ENCODE measurements at places on chromosomes 3 and 15. TPM values are rescaled to one million over a fixed set of nuclear protein-coding genes. Genes with fewer than 3 reads are reported as not detected.

The CCR4 gene
- polyA plus RNA-seq, result 0.18 TPM

DNA sequence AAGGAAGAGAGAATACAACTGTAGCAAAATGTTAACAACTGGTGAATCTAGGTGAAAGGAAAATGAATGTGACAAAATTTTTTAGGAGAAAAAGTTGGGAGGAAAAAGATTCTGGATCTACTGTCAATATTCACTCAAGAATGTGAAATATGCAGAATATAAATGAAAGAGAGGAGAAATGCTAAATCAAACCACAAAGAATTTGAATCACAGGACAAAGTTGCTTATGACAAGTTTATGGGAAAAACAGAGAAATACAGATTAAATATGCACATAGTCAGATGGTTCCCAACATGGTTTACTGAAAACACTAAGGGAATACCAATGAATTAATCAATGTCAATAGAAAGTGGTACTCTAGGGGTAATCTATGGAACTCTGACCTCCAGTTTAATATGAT lies 27.6 kb downstream of the C3orf33 start:
- no peak for DNase-seq

DNA sequence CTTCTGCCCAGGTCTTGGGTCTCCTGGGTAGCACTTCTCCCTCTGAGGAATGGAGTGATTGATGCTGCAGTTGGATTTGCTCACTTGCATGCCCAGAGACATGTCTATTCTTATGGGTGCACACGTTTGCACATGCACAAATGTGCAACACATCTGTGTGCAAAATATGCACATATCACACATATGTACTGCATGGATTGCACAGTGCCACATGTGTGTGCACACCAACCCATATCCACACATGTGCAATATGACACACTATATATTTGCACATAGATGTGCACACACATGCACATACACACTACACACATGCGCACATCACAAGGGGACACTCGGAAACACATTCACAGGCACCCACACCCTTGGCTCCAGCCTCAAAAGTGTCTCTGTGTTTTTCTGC lies 671 bp upstream of the SEMA3B start:
- no peak for DNase-seq

- peak; percentile 87 for DNase-seq
Measured at GRCh38 chr3:11582191-11582968, 61.3 kb downstream of the VGLL4 start.

The FBXL22 gene
- polyA plus RNA-seq, result 1.7 TPM

GRCh38 chr3:45037720-45038455 lies 11.8 kb downstream of the CLEC3B start:
- peak; percentile 95 for DNase-seq

- peak; percentile 36 for DNase-seq
Measured at GRCh38 chr3:12662593-12663400, 1.1 kb downstream of the RAF1 start.

DNA sequence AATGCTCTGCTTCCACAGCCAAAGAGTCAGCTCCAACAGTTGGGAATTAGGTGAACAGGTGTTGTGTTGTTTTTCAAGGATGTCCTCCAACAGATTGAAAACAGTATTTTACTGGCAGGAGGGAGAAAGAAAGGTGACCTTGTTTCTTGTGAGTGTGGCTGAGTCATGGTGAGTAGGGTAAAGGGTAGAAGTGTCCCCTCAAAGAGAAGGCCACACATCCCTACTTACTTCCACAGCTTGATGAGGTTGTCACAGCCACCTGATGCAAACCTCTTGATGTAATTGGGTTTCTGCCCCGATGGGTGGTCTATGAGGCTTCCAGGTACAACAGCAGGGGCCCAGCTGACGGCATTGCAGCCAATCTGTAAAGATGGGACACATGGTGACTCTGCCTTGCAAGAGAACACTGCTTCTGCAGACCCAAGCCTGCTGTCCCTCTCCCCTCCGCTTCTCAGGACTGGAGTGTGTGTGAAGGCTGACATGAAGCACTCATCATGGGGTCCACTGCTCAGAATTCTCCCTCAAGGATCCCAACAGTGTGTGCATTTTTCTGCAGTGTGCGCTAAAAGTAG lies 12.7 kb upstream of the GHRL start:
- DNase-seq, result no peak

DNA sequence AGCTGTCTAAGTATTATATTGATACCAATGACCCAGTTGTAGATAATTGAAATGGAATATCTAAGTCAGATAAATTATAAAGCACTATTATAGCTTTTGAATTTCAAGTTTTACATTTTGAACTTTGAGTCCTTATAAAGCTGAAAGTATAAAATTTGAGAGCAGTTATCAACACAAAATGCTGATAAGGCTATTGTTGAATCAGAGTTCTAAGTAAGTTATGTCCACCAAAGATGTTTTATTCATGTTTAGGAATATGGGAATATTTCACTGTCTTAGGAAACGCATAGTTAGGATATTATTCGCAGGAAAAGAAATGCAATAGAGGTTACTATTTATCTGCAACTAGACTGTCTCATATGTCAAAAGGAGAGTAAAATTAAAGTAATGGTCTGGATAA lies 29.4 kb downstream of the ZPLD1 start:
- no peak for DNase-seq

DNA sequence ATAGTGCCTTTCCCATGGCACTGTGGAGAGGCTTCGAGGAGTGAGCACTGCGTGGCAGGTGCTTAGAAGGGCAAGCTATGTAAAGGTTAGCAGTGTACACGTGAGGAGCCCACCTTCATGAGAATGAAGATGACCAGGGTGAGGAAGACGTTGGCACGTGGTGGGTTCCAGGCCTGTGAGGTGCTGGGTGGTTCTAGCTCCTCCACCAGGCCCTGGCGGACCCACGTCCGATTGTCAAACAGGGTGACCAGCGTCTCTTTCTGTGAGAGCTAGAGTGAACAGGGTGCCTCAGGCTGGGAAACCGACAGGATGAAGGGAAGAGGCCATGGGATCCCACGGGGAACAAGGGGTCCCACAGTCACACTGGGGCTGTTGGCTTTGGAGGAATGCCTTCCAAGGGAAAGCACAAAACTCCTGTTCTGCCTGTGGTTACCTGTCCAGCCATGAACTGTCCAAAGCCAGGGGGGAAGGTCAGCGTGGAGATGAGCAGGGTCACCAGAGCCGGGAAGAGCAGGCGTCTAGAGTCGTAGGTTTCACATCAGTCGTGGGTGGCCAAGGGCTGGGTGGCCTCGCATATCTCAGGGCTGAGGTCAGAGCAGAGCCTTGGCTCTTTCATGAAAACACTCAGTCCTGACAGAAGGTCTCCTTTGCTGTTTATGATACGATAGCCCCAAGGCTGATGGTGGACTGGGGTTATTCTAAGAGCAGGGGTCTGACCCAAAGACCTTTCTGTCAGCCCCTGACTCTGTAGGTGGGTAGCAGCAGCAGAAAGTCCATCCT lies 6.0 kb downstream of the CLCN2 start:
- DNase-seq, result no peak

- no peak for DNase-seq
Measured at GRCh38 chr3:197023998-197024651, 5.5 kb downstream of the MELTF start.

DNA sequence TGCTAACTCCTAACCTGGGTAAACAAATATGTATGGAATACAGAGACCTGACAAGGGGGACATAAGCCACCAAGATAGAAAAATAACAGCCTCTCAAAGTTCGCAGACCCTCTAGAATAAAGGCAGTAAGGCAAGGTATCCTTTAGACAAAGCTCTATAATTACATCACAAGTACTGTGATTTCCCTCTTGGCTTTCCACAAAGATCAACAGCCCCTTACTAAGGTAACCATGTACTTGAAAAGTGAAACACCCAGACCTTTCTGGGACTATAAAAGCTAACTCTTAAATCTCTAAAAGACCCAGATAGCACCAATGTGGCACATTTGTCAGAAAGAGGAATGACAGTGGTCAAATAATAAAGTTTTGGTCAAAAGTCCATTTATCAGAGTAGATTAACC lies 51.9 kb downstream of the TBL1XR1 start:
- DNase-seq, result no peak

- no peak for DNase-seq
Measured at GRCh38 chr3:45491344-45491743, 103.0 kb downstream of the LARS2 start.

DNA sequence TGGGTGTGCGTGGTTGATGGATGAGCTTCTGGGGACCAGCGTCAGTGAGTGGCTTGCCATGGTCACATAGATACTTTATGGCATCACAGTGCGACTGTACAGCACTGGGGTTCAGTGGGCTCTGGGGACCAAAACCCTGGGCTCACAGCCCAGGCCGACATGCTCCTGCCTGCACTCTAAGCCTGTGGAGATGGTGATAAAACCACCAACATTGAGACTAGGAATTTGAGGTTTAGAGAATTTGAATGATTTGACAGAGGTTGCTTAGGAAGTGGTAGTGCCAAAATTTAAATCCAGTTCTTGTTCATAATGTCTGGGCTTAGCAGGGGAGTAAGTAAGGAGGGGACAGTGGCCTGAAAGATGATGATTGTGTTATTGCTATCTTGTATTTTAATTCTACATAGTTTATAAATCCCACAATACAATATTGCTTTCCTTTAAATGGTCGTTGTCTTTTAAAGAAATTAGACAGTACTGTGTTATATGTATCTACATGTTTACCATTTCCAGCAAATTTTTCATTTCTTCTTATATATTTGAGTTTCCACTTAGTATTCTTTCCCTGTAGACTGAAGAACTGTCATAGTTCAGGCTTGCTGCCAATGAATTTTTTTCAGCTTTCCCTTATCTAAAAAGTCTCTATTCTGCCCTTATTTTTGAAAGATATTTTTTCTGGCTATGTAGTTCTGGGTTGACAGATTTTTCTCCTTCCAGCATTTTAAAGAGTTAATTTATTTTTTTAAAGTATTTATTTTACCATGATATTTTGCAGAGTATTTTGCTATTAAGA lies 235.4 kb upstream of the RGMA start:
- DNase-seq, result no peak

The SLC12A1 gene
- polyA plus RNA-seq, result 433 TPM

The NEK11 gene
- 24.3 TPM for polyA plus RNA-seq

GRCh38 chr3:87766721-87767120 lies 292.1 kb downstream of the CGGBP1 start:
- DNase-seq, result peak; percentile 30

DNA sequence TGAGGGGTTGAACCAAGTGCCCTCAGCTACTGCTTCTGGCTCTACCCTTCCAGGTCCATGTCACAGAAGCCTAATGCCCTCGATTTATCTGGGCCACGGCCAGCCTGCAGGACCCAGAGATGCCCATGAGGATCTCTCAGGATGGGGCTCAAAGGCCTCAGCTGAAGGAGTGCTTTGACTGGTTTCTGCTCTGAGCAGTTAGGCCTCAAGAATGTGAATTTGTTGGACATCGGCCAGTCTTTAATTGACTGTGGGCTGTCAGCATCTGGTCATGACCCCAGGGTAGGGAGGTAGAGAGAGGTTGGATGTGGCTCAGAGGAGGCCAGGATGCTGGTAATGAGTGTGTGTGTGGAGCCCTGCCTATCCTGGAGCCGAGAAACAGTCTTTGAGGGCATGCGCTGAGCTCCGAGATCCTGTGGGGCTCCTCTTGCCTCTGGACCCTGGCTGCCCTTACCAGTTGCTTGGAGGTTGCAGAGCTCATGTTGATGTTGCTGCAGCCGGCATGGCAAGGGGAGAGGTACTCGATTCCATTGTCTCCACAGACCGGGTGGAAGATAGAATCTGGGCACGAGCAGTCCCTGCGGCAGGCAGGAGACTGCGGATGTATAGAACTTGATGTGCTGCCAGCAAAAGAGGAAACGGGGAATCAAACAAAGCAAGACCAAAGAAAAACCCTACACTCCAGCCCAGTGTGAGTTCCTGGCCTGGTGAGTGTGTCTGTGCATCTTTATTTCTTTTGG lies 49.1 kb upstream of the RAB6B start:
- DNase-seq, result no peak

DNA sequence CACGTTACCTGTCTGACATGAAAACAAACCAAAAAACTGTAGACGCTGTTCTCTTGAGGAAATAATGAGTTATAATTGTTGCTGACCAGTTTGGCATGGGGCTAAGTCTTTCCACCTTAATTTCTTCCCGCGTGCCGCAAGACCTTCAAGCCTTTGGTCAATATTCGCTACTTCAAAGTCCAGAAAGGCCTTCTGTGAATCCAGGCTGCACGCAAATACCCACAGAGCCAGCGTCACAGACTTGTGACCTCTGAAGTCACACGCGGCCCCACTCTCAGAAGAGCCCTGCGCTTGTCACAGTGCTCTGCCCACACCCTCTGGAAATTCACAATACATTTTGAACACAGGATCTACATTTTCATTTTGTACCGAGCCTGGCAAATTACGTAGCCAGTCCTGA lies 275.2 kb downstream of the SHQ1 start:
- no peak for DNase-seq

The FYCO1 gene
- 17.5 TPM for polyA plus RNA-seq

DNA sequence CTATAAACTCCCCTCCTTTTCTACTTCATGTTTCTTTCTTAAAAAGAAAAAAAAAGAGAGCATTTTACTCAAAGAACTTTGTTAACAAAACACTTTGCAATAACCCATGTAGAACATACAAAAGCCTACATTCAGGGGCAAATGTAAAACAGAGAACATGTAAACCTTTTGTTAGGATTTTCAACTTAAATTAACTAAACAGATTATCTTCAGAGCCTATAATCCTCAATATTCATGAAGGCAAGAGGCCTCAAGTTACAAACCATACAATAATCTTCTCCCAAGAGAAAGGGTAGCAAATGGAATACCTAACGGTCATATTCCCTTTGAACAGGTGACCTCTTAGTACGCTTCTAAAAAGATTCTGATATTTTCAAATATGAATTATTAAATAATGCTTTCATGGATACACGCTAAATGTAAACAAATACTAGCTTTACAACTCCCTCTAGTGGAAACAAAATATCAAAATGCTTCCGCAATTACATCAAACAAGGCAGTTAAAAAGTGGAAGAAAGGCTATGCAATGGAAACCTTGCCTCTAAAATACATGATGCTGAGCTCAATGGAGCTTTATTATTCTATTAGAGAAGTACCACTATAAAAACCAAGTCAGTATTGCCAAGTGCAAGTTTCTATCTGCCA lies 9.9 kb downstream of the CEP152 start:
- no peak for DNase-seq

DNA sequence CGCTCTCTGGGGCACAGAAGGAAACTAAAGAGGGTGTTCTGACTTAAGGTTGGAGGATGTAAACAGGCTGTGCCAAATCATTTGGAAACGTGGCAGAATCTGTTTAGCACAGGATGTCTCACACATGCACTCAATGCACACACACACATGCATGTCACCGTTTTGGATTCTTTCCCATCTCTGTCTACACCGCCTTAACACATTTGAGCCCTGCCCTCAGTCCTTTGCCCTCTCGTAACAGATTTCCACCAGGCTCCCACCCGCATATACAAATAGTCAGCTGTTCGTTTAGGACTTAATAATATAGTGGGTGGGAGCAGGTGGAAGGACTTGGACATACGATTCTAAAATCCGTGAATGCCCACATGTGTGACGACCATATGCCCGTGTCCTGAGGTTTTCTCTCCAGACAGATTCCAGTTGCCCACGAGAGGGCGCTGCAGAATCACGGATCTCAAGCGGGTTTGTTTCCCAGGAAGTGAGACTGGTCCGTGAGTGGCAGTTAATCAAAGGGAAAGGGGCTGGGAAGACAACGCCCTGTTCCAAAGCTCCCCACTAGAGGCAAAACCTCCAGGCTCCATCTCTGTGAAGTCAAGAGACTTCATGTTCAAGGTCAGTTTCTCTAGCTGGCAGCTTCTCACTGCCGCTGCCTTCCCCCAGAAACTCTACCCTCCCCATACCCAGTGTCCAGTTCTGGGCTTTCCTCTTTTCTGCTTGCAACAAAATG lies 44.5 kb downstream of the NOX5 start:
- peak; percentile 93 for DNase-seq

The TNNC1 gene
- polyA plus RNA-seq, result 6.2 TPM

The ADAMTSL3 gene
- 2.8 TPM for polyA plus RNA-seq
